ENCODE measurements at places on chromosomes 5 and 9.

DNA sequence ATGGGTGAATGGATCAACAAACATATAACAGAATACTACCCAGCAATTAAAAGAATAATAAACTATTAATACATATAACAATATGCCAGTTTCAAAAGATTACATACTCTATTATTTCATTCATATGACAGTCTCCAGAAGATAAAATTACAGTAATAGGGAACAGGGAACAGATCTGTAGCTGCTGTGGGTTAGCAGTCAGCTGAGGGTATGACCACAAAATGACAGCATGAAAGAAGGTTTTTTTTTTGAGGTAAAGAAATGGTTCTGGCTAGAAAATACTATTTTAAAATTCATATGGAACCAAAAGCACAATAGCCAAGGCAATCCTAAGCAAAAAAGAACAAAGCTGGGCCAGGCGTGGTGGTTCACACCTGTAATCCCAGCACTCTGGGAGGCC lies 73.0 kb upstream of the NR5A1 start:
- no peak for DNase-seq

- no peak for DNase-seq
These were observed 47.8 kb upstream of the IRX4 start for GRCh38 chr5:1930501-1930879.

DNA sequence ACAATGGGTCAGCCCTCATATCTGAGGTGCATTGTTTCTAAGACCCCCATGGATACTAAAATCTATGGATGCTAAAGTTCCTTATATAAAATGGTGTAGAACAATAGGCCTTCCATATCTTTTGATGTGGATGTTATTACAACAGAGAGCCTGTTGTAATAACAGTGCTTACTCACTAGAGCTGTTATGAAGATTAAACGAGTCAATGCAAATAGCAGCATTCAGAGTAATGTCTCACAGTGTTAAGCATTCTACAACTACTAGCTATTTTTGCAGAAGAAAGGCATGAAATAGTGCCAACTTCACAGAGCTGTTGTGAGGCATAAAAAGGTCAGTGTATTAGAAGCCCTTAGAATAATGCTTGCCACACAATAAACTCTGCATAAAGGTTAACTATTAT lies 13.0 kb downstream of the CHSY3 start:
- no peak for DNase-seq

DNA sequence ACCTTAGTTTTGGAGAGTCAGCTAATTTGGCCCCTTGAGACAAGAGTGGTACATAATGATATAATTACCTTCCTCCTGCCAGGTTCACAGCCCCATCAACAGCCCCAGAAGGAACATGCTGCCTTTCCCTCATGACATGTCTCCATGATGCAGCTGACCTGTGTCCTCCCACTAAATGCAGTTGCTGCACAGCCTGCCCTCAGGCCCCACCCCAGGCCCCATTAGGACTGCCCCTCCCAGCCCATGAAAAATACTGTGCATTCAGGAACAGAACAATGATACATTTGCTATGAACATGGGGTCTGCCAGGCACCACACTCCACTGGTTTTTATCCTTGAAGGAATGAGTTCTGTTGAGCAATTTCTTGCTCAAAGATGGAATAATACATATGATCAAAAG lies 176.4 kb downstream of the C5orf15 start:
- no peak for DNase-seq

- DNase-seq: no peak
These were observed 117.6 kb upstream of the HAND1 start for GRCh38 chr5:154595662-154596061.

- DNase-seq: no peak
These were observed 66.0 kb downstream of the GOLPH3 start for GRCh38 chr5:32108167-32108566.

- no peak for DNase-seq
These were observed 19.9 kb upstream of the SVEP1 start for GRCh38 chr9:110599468-110599867.

GRCh38 chr5:106680330-106680729 lies 990.4 kb downstream of the EFNA5 start:
- no peak for DNase-seq

DNA sequence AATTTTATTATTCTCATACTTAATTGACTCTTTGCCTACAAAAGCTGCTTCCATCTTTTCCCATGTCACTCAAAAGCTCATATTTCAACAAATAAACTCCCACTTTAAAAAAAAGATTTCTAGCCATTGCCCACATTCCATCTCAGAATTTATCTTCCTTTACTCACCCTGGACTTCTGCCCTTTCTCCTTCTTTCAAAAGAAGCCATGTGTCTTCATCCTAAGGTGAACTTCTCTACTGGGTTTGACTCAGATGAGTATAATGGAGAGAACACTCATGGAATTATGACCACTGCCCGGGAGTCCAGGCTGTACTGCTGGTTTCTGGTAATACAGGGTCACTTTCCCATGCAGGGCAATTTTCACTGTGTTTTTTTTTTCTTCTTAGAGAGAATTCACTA lies 548.5 kb upstream of the ZNF462 start:
- DNase-seq: no peak

DNA sequence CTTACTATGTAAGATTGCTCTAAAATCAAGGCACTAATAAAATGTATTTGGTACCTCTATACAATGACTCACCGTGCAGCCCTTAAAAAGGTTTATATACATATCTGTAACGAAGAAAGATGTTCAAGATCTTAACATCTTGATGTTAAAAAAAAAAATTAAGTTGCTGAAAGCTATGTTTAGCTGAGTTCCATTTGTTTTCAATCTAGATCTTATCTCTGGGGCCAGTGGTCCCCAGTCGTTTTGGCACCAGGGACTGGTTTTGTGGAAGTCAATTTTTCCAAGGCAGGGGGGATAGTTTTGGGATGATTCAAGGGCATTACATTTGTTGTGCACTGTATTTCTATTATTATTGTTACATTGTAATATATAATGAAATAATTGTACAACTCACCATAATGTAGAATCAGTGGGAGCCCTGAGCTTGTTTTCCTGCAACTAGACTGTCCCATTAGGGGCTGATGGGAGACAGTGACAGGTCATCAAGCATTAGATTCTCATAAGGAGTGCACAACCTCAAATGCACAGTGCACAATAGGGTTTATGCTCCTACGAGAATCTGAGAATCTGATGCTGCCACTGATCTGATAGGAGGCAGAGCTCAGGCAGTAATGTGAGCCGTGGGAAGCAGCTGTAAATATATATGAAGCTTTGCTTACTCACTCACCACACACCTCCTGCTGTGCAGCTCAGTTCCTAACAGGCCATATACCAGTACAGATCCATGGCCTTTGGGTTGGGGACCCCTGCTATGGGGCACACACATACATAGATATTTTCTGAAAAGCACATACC lies 27.6 kb upstream of the TSLP start:
- no peak for DNase-seq

DNA sequence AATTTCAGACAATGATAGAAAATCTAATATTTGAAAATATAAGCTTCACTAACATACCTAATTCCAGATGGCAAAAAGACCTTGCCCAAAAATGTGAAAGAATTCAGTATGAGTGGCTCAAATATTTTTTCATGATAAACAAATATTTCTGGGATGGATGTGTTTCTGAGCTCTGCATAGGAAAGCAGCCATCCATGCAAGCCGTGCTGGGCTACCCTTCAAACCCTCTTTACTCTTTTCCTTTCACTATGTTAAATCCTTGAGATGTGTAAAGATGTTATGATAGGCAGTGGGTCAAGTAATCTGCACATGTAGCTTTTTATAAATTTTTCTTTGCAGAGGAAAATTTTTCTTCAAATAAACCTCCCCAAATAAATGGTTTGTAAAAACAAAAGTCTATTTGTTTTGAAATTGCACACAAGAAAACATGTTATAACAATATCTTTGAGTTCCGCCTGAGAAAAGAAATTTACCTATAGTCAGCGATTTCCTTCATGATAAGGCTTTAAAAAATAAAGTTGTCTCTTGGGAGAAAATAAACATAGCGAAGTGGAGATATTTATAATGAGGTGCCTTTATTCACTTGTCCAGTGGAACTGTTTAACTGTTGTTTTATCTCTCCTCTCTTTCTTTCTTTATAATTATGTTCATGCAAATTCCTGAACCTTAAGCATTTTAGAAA lies 154.3 kb upstream of the PITX1 start:
- no peak for DNase-seq

GRCh38 chr9:96494215-96494800 lies 44.3 kb downstream of the HABP4 start:
- no peak for DNase-seq

GRCh38 chr9:135905380-135906258 lies 1.7 kb downstream of the CAMSAP1 start:
- peak; percentile 58 for DNase-seq

DNA sequence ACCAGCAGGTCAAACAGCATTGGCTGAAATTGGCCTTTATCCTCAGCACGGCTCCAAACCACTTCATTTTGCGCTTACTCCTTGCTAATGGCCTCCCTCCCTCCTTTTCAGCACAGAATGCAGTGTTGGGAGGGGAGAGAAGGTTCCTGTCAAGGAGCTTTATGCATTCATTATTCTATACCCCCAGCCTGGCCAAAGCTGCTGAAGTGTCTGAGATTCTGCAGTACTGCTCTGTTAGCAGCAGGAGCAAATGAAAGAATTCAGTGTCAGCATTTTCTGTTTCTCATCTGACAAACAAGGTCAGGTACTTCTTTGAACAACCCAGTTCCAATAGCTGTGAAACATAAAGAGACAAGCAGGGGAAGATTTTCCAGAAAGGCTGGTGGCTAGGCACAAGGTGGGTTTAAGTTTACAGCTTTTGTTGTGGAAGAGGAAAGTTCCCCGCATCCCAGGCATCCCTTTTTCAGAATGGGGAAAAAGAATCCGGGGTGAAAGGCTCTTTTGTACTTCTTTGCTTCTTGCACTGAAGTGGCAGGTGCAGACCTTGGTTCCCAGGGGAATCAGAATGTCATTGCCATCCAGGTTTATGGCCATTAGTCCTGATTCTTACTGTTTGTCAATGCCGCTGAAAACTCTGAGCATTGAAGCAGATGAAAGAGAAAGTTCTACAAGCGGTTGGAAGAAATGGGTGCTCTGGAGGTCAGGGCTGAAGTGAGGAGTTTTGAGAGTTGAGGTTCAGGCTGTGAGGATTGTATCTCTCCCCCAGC lies 109.3 kb upstream of the APC start:
- DNase-seq: no peak

All from stimulated activated CD4-positive, alpha-beta T cell treated with anti-CD3 and anti-CD28 coated beads, Interleukin-4, amount 100 ng/mL, for 48 hours (primary cell).